D721Med (cell line): ENCODE measurements at places on chromosomes 7 and 10.

DNA sequence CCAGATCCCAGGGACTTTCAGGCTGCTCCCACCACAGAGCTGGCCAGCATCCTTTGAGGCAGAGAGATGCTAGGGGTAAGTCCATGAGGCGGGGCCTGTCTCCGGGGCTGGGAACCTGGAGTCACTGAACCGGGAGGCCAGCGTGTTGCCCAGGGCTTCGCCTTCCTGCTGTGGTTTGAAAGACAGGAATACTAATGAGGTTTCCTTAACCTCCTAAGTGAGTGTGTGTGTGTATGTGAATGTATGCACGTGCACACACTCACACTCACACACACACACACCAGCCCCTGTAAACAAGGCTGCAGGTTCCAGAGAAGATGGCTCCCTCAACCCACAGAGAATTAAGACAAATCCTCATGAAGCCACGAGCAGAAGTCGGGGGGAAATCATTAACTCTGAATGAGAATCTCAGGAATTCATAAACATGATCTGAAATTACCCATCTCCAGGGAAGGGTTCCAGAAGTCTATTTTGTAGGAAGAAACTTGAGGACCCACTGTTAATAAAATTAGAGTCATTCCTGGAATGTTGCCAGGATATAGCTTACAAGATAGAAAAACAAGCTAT is 20.3 kb upstream of the PFKP start:
- DNase-seq = no peak

GRCh38 chr10:9670911-9671310 is 1346.8 kb upstream of the CELF2 start:
- DNase-seq = no peak

DNA sequence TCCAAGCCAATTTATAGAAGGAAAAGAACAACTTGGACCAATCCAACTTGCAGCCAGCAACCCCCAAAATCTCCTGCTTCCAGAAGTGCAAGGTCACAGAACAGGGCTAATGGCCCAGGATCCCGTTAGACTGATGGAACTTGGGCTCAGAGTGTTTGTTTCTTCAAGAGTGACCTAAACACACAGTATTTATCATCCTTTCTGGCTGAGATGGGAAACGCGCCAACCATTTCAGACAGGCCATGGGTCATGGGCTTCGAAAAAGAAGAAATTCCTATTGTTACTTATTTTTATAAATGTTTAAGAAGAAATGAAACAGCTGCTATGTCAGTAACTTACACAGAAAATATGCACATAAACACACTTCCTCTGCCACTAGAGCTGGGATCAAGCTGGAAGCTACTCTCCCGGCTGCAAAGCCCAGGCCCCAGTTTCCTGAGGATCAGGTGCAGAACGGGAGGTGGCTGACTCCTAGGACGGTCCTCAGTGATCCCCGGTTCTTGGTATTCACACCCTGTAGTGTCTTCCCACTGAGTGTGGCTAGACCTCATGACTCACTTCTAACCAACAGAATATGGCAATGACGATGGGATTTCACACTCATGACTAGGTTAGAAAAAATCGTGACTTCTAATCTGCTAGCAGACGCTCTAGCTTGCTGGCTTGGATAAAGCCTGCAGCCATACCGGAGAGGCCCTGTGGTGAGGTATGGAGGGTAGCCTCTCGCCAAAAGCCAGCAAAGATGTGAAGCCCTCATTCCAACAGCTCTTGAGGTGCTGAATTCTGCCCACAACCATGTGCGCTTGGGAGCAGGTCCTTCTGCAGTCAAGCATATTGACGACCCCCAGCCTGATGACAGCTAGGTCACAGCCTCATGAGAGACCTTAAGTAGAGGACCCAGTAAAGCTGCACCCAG is 60.2 kb downstream of the CHST15 start:
- DNase-seq = no peak

DNA sequence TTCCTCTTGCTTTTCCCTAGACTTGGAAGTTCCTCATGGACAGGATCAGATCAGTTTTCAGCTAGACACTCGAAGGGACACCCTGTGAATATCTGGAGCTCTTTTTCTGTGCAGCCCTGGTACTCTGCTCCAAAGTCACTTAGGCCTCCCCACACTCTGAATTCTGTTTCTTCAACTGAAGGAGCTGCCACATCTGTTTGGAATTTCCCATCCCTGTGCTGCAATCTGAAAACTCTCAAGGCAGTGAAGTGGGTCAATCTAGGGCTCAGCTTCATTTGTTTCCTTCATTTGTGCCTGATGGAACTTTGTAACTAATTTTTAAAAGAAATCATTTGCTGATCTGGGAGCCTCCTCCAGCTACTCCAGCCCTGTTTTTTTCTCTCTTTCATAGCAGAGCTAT is 9.6 kb downstream of the EPC1 start:
- DNase-seq = no peak

DNA sequence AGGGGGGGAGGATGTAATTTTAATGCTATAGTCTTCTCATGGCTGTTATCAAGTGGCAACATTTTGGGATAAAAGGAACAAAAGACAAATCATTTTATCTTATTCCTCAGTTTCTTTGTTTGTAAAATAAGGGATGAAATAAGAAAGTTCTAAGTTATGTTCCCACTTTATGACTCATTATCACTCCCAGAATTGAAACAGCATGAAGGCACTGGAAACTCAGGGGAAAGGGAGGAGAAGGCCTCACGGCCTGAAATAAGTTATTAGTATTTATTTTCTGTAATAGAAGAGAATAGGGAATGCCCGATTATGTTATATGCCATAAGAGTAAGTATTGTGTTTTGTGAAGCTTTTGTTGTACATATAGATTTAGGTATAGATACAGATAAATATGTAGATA is 85.0 kb upstream of the NAMPT start:
- DNase-seq = no peak

DNA sequence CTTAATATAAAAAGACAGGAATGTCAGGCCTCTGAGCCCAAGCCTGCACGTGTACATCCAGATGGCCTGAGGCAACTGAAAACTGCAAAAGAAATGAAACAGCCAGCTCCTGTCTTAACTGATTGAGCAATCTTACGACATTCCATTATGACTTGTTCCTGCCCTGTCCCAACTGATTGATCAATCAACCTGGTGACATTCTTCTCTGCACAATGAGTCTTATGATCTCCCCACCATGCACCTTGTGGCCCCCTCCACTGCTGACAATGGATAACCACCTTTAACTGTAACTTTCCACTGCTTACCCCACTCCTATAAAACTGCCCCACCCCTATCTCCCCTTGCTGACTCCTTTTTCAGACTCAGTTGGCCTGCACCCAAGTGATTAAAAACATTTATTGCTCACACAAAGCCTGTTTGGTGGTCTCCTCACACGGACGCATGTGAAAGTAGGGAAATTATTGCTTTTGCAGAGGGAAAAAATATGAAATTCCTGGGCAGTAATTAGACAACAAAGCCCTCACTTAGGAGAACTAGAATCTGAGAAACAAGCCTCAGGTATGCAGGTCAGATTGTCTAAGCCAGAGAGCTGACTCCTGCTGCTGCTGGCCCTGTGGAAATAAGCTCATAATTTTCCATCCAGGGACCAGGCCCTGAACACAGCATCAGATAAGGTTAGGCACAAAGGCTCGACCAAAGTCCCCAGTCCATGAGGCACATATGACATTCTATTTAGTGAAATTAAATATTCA is 5.3 kb downstream of the CYP3A7 start:
- no peak for DNase-seq

DNA sequence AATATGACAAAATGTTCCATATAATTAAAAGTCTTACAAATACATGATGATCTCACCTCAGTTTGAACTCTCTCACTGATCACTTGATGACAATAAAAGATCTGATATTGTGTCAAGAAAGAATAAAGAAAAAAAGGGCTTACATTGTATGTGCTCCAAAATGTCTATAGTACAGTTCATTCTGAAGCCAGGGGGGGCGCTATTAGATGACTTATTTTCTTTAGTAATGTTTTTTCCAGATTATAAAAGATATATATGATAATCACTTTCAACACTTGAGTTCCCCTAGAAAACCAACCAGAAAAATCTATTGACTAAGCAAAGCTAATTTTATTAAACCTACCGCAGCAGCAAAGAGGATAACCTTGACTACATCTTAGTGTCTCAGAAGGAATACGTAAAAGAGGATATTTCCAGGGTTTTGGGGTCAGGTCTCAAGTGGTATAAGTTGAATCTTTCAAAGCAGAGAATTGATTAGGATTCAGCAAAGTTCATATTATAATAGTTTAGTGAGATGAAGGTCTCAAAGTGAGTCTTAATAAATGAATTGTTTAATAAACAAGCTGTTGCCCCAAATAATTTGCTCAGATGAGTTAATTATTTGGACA is 55.8 kb downstream of the PTN start:
- DNase-seq = no peak

DNA sequence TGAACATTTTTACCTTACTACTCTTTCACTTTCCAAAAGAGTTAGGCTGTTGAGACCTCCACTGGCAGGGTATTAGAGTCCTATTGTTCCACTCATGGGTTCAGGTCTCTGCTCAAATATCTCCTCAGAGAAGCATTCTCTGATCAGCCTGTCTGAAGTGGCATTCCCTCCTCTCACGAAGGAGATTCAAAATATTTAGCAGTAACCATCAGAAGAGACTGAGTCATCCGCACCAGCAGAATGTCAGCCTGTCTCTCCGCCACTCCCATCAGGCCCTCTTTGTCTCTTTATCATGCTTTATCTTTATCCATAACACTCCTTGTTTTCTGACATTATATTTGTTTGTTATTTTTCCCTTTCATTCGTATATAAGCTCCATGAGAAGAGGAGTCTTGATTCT is 79.1 kb downstream of the AASS start:
- DNase-seq = no peak

DNA sequence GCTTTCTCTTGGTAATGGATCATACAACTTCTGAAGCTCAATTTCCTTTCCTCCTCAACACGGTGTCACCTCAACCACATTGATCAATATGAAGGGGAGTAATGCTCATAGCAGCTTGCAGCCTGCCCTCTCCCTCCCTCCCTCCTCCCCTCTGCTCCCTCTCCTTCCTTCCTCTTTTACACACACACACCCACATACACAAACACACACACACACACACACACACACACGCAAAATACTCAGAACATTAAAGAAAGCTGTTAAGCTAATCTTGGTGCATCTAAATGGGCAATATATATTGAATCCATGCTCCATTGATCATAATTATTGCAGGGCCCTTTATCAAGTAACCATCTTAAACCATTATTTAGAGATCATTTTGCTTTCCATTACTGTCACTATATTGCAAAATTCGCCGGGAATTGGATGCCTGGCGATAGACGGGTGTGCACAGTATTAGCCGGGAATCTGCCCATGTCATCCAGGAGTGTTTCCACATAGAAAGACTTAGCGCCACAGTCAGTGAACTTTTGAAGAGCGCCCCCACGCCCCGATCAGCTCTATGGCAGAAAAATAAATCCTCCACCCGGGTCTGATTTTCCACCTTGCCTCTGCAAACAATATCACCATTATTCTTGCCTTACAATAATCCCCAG is 122.0 kb downstream of the PRLHR start:
- no peak for DNase-seq
